Effector CD4-positive, alpha-beta T cell (primary cell): ENCODE measurements at places on chromosomes 5 and 9.

DNA sequence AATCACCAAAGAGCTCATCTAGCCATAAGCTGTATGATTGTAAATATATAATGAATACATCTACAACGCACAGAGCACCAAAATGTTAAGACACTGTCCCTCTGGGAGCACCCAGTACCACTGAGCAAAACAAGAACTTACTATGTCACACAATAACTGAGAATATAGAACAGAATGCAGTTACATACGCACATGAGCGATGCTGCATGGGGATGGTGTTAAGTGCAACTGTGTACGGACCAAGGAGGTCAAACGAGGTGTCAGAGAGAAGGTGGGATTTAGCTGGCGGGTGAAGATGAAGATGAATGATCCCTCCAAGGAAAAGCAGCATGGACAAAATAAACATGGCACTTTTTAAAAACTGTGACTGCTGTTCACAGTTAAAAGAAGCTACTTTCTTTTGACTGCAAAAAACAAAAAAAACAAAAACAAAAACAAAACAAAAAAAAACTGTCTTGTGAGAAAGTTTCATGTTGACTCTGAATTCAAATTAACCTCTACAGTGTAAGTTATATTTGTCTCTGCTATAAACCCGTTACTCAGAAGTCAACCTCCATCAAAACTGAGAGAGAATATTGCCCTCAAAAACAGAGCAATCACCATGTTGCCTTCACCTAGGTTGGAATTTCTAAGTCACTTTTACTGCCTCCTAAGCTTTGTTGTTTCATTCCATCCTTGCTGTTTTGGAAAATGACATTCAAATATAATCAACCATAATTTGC is 169.6 kb upstream of the GNA14 start:
- no peak for DNase-seq

- no peak for DNase-seq
Measured at GRCh38 chr5:3214838-3215374, 380.7 kb upstream of the IRX1 start.

DNA sequence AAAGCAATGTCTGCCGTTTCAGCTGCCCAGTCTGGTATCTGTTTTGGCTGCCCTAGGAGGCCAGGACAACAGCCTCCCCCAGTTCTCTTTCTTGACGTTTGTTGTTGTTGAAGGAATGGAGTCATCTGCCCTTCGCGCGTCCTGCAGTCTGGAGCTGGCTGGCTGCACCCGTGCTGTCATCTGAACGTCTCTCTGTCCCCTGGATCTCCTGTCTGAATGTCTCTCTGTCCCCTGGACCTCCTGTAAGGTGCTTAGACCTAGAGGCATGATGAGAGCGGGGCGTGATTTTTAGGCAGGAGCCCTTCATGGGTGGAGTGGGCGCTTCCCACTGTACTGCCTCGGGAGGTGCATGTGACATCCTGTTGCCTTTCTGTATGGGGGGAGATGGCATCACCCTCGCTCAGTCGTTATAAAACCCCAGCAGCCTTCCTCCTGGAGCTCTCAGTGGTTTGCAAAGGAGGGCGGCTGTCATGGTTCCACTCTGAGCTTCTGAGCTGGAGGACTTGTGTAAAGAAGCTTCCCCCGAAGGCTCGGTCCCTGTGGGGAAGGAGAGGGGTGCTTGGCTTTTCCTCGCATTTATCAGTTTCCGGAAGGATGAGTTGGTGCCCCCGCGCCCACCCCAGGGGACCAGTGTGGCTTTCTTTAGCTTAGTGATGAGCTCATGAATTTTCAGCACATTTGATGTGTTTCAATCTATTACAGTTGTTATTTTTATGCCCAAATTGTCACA is 49.8 kb upstream of the OLFM1 start:
- no peak for DNase-seq

GRCh38 chr5:98631311-98632054 is 142.0 kb upstream of the RGMB start:
- DNase-seq = no peak

DNA sequence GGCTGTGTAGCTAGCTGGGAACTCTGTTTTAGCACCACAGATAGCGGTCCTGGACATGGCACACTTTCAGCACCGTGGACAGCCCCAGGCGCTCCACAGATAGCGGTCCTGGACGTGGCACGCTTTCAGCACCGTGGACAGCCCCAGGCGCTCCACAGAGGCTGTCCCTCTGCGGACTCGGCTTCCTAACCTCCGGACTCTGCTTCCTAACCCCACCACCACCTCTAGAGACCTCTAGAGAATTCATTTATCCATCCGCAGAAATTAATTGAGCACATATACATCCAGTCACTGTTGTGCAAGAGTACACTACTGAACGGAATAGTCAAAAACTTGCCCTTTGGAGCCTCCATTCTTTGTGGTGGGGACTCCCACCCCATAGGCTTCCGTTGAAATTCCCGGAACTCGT is 27.4 kb downstream of the UNC5A start:
- DNase-seq = peak; percentile 51

- peak; percentile 24 for DNase-seq
Measured at GRCh38 chr5:32173267-32174010, 680 bp downstream of the GOLPH3 start.

DNA sequence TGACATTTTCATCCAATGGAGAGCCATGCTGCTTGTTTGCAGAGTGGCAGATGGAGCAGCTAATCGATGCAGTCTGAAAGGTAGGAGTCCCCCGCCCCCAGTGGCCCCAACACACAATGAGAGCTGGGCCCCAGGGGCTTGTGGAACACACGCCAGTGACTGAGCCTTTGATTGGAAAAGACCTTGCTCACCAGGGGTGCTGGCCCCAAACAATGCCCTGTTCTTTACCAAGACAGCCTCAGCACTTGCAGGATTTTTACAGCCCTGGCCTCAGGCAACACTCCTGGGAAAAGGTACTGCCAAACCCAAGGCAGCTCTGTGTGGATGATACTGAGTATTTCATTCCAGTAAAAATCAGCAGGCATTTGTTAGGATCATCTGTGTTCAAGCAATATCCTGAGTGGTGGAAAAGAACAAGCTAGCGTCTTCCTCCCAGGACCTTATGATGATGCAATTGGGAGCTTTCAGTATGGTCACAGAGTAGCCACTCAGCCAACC is 276.8 kb upstream of the CLINT1 start:
- no peak for DNase-seq
